ENCODE measurements at places on chromosomes 2 and 18. TPM values are rescaled to one million over a fixed set of nuclear protein-coding genes. Genes with fewer than 3 reads are reported as not detected.

MAP3K19 gene
- polyA plus RNA-seq = not detected

ALK gene
- polyA plus RNA-seq = 0.05 TPM

PRSS56 gene
- polyA plus RNA-seq = 0.05 TPM

STK39 gene
- polyA plus RNA-seq = 10.5 TPM

STPG4 gene
- not detected for polyA plus RNA-seq

TXNL4A gene
- polyA plus RNA-seq = 91.9 TPM

MC4R gene
- polyA plus RNA-seq = not detected

ANKRD30B gene
- polyA plus RNA-seq = not detected

L3MBTL4 gene
- polyA plus RNA-seq = 4.9 TPM

C2orf81 gene
- 1.00 TPM for polyA plus RNA-seq

FOXI3 gene
- not detected for polyA plus RNA-seq

ADRA2B gene
- 2.2 TPM for polyA plus RNA-seq

FAM228A gene
- 1.5 TPM for polyA plus RNA-seq

TPO gene
- 1.4 TPM for polyA plus RNA-seq

BOK gene
- polyA plus RNA-seq = 3.5 TPM

ORC4 gene
- 13.9 TPM for polyA plus RNA-seq

STK36 gene
- polyA plus RNA-seq = 8.8 TPM

PSMA8 gene
- polyA plus RNA-seq = 0.05 TPM

AGAP1 gene
- 10.5 TPM for polyA plus RNA-seq

SH2D6 gene
- 0.29 TPM for polyA plus RNA-seq

ARMC9 gene
- 1.3 TPM for polyA plus RNA-seq

STAT4 gene
- 13.0 TPM for polyA plus RNA-seq

SLC38A11 gene
- polyA plus RNA-seq = 0.25 TPM

TUBA3E gene
- polyA plus RNA-seq = 28.8 TPM

IL1RL1 gene
- 5.7 TPM for polyA plus RNA-seq

RGPD3 gene
- 0.11 TPM for polyA plus RNA-seq
